ENCODE measurements at places on chromosomes 3 and 15.

- no peak for DNase-seq
These were observed 25.7 kb downstream of the ZDHHC3 start for GRCh38 chr3:44950275-44950734.

DNA sequence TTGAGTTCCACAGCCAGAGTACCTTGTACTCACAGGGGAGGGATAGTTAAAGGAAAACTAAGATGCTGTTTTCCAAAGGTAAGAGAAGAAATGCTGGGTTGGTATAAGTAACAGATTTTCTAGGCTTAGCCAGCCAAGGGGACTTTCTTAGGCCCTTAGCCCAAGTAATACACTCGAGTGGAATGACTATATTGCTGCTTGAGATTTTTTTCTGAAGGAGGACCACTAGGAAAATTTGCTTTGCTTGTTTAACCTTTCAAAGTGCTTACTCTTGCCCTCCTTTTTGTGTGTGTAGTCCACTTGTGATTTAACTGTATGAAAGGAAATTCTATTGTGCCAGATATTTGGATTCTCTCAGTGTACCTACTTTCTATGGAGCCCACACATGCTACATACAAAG, 50.5 kb downstream of the IL5RA start:
- DNase-seq: no peak

- no peak for DNase-seq
These were observed 328.4 kb upstream of the UMPS start for GRCh38 chr3:124401843-124402242.

- DNase-seq: no peak
These were observed 50.1 kb downstream of the CFAP20DC start for GRCh38 chr3:58999774-59000160.

GRCh38 chr15:50186752-50187151, 4.8 kb downstream of the SLC27A2 start:
- no peak for DNase-seq

Measured in activated CD8-positive, alpha-beta memory T cell treated with anti-CD3 and anti-CD28 coated beads, Interleukin-2, amount 10 ng/mL, durations not matched to agents 7 days and 5 days (primary cell).